Skeletal muscle cell (primary cell): ENCODE measurements at places on chromosomes 2 and 18.

DNA sequence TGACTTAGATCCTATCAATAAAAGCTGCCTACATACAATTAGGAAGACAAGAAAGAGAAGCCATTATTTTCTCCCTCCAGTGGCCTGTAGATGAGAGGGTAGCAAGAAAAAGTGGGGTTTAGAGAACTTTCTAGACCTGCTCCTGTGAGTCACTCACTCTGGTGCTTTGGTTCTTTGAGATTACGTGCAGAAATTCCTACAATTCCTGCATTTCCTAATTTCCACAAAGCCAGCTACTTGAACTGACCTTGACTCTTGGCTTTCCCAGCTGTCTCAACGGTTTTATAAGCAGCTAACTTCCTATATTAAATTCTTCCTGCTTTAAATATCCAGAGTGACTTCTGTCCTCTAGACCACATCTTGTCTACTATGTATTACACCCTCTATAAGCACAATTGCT is 899.5 kb upstream of the KLHL29 start:
- DNase-seq = no peak

DNA sequence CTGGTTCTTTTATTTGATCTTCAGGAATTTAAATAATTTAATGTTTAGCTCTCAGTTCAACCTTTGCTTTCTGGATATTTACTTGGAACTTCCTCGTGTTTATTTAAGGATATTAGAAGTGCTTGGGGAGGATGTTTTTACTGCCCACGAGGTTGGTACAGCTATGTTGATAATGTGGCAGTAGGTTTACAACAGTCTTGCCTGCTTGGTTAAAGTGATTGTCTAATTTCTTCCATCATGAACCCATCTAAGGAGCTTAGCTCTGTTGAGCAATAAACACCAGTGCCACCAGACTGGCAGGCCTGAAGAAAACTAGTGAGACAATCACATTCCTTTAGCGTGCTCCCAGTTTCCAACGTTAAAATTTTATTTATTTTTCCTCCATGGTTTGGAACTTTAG is 94.5 kb downstream of the ICOS start:
- DNase-seq = no peak

DNA sequence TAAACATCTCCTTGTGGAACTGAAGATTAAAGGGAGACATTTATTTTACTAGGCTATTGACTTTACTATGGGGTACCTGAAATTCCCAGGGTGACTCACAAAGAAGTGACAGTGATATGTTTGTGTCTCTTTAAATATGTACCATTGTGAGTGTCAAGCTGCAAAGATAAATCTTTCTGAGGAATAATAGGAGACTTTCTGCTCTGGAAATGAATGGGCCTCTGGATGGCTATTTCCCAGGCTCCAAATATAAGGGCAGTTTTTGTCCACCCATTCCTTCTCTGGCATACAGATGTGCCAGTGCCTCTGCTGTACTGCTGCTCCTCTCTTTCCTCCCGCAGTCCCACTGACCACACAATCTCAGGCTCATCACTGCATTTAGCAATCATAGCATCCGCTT is 586.4 kb upstream of the CNTNAP5 start:
- no peak for DNase-seq

- DNase-seq = no peak
Measured at GRCh38 chr2:104888489-104889258, 34.8 kb downstream of the POU3F3 start.

DNA sequence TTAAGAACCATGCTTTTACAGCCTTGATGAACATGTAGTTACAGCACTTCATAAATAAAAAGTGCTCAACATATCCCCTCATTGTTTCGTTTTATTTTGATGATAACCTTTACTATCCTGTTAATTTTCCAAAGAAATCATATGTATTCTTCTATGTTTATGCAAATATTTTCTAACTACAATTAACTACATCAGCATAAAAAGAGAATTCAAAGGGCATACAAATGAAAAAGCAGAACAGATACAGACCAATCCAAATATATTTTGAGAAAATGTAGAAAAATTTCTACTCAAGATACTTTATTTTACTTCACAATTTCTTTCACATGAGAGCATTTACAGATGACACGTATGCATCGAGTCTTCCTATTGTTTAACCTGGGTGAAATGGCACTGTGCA is 69.1 kb downstream of the MBD2 start:
- no peak for DNase-seq
